Right renal pelvis (tissue), 4 donors: ENCODE measurements at places on chromosomes 7 and 10. TPM values are rescaled to one million over a fixed set of nuclear protein-coding genes. Genes with fewer than 3 reads are reported as not detected.
A peak's percentile ranks its signal among the peaks of the same experiment; 100 is the strongest.

- DNase-seq: no peak
Observed at GRCh38 chr10:100696477-100696901, 48.9 kb upstream of the PAX2 start.

DNA sequence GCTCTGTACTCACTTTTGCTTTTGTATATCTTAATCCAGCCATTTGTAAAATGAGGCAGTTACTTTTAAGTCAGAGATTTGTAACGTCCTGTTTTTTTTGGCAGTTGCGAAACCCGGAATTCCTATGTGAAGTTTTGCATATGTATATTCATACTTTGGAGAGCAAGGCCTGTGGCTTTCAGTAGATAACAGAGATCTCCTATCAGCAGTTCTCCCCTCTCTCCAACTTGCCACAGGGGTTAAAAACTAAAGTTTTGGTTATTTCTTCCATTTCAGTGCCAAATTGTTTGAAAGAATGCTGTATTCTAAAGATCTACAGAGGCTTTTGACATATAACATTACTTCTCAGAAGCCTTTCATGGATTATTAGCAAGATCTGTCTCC, 102.4 kb downstream of the EXOC4 start:
- DNase-seq: no peak

- DNase-seq: no peak
Observed at GRCh38 chr7:128937647-128938543, at the start of gene IRF5. Gene IRF5 (plus strand): TSS chr7:128937927. CDS start chr7:128942082, 4,155 bp downstream.

- DNase-seq: no peak
Observed at GRCh38 chr10:100784126-100784525, 38.7 kb downstream of the PAX2 start.

GRCh38 chr7:134699899-134700298, 53.2 kb downstream of the BPGM start:
- no peak for DNase-seq

DNA sequence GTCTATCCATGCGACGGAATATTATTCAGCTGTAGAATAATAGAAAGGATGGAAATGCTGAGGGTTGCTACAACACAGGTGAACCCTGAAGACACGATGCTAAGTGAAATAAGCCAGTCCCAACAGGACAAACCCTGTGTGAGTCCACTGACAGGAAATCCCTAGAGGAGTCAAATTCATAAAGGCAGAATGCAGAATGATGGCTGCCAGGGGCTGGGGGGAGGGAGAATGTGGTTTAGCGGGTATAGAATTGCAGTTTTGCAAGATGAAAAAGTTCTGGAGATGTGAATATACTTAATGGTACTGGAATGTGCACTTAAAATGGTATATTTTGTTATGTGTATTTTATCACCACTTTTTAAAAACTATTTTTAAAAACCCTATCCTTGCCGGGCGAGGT, 36.9 kb upstream of the DOCK1 start:
- DNase-seq: no peak

DNA sequence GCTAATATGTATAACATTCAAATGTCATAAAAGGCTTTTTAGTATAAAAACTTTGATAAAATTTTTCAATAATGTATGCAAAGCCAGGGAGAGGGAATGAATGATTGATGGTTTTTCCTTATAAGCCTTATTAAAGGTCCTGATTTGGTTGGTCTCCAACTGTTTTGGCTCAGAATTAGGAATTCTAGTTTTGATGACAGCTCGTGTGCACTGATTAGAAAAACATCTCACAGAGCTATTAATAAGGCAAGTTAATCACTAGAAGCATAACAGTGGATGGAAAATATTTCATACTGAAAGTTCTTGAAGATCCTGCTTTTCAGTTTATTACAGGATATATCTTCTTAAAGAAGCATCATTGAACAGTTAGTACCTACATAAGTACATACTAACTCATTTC, 114.9 kb upstream of the NOBOX start:
- no peak for DNase-seq

DNA sequence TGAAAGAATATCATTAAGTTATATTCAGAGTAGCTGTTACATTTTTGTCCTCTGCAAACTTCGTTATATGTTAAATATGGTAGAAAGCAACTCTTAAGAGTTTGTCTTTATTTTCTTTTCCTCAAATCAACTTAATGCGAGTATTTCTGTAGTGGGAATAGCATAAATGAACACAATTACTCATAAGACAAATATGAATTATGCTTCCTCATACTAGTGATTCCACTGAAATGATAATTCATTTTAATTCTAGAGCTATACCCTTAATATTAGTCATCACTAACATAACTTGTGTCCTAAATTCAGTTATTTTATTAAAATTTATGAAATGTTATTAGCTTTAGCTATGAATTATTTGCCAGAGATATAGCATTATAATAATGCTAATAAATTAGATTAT, 820.6 kb upstream of the KCND2 start:
- no peak for DNase-seq

DNA sequence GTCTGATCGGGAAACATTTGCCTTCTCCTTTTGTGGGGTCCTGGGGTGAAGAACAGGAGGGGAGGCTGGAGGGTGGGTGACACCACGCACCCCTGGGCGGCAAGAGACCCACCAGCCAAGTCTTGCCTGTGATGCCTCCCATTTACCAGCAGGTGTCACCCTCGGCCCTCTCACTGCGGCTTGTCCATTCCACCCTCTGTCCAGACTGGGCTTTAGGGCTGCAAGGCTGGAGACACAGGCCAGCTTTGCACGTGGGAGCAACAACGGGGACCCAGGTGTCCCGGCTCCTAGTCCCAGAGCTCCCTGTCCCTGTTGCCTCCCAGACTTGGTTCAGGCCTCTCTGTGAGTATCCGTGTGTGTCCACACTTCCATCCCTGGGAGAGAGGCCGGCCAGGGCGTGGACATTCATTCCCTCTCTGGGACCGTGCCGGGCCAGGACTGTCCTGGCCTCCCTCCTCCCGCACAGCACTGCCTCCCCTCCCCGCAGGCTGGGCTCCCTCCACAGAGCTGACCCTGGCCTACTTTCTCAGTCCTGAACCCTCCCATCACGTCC, 36.2 kb upstream of the GTF2IRD1 start:
- DNase-seq: peak; percentile 56

Gene IL2RA
- polyA plus RNA-seq: not detected

Gene TMEM196
- polyA plus RNA-seq: 0.03 TPM
